DMS 273 treated with DMSO at 0.1 percent for 48 hours (cell line): ENCODE measurements at places on chromosomes 6 and 20.
A peak's percentile ranks its signal among the peaks of the same experiment; 100 is the strongest.

DNA sequence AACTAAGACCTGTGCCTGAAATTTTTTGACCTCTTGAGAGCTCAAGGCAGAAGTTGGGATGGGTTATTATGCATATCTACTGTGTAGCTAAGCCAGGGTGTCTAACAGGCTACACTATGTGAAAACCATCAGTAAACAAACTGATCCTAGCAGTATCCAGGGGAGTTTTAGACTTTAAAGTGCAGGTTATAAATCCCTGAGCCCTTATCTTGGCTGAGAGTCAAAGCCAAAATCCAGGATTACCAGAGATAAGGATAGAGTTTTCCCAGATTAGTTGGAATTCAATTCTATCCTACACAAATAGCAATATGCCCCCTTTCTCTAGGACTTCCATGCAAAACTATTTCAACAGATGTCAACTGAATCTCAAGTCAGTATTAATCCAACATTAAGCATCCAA is 1229.7 kb downstream of the GRIK2 start:
- no peak for DNase-seq

DNA sequence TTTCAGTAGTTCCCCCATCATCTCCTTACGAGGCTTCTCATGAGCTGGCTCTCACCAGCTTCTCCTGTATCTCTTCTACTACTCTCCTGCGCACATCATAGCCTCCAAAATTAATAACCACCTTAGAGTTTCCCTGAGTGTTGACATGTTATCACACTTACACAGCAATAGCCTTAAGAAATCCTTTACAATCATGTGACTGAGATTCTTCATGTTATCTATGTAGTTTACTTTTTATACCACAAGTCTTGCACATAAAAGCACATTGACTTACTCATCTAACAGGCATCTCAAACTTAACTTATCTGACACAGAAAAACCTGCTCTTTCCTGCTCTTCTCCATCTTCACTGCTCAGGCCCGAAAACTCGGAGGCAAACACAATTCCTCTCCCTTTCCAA is 103.7 kb upstream of the TAB2 start:
- no peak for DNase-seq

DNA sequence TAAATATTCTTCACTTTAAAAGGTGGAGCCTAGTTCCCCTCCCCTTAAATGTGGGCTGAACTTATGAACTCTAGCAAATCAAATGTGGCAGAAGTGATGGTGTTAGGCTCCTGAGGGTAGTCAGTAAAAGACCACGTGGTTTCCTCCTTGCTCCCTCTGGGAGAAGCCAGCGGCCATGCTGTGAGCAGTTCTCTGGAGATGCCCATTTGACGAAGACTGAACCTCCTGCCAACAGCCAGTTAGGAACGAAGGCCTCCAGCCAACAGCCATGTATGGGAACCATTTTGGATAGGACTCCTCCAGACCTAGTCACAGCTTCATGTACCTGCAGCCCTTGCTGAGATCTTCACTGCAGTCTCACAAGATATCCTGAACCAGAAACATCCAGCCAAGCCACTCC is 7.6 kb upstream of the MOCS1 start:
- DNase-seq, result no peak

DNA sequence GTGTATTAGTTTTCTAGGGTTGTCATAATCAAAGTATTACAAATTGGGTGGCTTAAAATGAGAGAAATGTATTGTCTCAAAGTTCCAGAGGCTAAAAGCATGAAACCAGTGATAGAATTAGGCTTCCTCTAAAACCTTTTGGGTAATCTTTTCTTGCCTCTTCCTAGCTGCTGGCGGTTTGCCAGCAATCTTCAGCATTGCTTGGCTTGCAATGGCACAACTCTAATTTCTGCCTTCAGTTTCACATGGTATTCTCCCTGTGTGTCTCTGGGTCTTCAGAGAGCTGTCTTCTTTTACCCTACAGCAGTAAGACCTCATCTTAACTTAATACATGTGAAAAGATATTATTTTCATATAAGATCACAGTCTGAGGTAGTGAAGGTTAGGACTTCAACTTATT is 479.1 kb upstream of the GJE1 start:
- no peak for DNase-seq

GRCh38 chr20:57476641-57477461 is 48.1 kb downstream of the CTCFL start:
- DNase-seq, result no peak

GRCh38 chr20:52346797-52347196 is 155.2 kb upstream of the ZFP64 start:
- DNase-seq, result no peak

- DNase-seq, result no peak
Measured at GRCh38 chr6:118559659-118560058, 11.6 kb downstream of the PLN start.

GRCh38 chr20:6122873-6123648 is at the start of gene FERMT1:
Gene FERMT1 (minus strand): TSS chr20:6123030. CDS start chr20:6119554, 3,476 bp downstream.
- DNase-seq, result peak; percentile 34

DNA sequence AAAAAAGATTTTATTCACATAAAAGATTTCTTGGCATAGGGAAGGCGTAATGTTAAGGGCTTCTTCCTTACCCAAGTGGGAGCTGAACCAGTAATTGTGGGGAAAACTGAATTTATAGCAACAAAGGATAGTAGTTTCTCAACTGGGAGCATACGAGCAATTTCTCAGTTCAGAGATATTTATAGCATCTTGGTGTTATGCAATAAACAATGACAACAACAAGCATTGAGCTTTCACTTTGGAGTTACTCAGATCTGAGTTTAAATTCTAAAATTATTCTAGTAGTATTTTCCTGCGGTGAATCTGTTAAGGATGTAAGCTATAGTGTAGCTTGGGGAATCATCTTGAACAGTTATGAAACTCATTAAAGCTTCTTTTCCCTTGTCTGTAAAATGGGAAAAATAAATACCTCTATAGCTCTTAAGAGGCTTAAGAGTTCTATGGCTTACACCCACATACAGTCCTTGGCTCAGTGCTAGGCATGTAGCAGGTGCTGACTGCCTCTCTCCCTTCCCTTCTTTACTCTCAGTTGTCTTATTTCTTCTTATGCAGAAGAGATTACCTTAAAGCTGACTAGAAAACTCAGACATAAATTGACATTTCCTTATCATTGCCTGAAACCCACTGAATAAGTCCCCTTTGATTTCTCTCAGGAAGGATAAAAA is 58.8 kb downstream of the SAMD5 start:
- no peak for DNase-seq

GRCh38 chr6:32603888-32604287 is 14.2 kb upstream of the HLA-DRB1 start:
- DNase-seq, result no peak

DNA sequence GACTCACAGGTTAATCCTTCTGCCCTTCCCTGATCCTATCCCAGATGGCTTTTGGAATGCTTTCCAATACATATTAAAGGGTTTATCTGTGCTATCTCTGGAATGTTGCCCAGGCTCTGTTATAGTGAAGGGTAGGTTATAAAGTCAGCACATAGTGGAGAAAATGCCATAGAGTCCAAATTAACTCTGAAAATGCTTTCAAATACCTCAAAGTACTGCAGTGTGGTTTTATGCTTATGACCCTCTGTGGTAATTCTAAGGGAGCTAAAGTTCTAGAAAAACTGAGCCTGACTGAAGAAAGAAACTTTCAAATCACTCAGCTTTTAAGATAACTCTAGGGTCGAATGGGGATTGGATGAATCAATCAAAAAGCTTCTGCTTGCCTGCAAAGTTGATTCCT is 159.8 kb downstream of the PLCB1 start:
- DNase-seq, result peak; percentile 31

DNA sequence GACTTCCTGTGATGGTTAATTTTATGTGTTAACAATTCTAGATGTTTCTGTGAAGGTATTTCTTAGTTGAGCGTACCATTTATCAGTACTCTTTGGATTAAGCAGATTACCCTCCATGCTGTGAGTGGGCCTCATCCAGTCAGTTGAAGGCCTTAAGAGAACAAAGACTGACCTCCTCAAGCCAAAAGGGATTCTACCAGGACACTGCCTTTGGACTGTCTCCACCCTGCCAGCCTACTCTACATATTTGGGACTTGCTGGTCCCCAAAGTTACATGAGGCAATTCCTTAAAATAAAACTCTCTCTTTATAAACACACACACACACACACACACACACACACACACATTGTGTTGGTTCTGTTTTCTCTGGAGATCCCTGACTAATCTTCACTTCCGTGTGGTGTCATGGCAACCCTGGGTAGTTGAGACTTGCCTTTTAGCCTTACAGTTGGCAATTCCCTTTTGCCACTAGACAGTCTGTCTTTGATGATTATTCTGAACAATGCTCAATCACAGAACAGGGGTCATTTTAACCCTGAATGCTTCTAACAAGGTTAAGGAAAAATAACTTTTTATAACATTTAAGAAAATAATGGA is 32.2 kb downstream of the MRAP2 start:
- DNase-seq, result peak; percentile 25

- no peak for DNase-seq
Measured at GRCh38 chr20:1388741-1389483, 3.9 kb downstream of the FKBP1A start.

GRCh38 chr20:46257887-46258286 is 50.4 kb downstream of the CDH22 start:
- no peak for DNase-seq

DNA sequence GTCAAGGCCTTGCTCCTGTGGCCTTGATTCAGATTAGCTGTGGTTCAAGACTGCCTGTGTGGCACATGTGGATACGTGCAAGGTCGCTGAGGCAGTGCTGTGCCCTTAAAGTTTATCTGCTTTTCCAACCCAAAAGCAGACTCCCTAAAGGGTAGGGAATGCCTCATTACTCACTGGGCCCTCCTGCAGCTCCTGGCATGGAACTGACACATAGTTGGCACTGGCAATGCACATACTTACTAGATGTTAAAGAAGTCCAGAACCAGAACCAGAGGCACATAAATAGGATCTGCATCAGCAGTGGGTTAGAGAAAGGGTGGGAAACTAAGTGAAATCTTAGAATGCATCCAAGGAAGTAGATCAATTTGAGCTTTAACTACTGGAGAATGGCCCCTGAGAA is 90.6 kb upstream of the MLN start:
- DNase-seq, result no peak

- DNase-seq, result no peak
Measured at GRCh38 chr6:31677955-31678354, 2.9 kb downstream of the LY6G5C start.

GRCh38 chr6:112331306-112331705 is 15.8 kb upstream of the RFPL4B start:
- DNase-seq, result no peak

DNA sequence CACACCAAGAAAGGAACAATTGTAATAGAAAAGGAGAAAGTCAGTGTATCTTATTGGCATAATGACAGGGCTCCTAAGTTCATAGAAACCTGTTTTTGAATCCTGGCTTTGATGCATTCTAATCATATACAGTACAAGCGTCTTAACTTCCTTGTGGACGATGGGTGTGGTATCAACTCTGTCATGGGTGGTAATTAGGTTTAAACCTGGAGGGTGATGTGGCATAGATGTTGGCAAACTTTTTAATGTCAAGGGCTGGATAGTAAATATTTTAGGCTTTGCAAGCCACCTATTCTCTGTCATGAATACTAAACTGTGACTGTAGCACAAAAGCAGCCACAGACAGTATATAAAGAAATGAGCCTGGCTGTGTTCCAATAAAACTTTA is 138.7 kb upstream of the EDN1 start:
- DNase-seq, result no peak

DNA sequence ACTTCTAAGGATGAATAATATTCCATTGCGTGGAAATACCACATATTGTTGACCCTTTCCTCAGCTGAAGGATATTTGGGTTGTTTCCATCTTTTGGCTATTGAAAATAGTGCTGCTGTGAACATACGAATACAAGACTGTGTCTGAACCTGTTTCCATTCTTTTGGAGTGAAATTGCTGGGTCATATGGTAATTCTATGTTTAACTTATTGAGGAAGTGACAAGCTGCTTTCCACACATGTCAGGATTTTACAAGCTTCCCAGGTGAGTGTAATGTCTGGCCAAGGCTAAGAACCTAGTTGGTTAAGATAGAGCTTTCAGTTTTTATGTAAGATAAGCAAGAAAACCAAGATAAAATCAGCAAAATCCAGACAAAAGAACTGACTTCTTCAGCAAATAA is 48.8 kb downstream of the PPP1R3G start:
- no peak for DNase-seq

DNA sequence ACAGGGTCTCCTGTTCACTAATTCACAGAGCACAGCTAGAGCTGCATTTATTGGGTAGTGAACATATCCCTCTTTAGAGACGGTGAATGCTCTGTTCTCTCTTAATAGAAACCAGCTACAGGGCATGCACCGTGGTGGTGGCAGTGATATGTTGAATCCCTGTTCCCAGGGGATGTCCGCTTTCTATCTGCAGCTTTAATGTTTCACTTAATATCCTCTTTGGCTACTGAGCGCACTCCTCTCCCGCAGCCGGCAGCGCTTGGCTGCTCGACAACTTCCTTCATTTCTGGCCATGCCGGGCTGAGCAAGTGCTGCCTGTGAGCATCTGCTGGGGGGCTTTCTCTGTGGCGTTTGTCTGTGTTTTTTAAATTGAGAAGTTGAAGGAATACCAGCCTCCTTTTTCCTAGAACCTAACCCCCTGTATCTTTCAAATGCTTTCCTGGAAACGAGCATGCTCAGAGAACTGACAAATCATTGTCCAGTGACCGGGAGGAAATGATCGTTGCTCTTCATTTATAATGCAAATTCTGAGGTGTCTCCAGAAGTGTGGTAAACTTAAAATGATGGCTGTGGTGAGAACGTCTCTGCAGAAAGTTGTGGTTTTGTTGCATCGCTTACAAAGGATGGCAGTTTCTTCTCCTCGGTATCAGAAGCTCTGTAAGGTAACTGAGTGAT is 297.9 kb downstream of the UTRN start:
- no peak for DNase-seq

DNA sequence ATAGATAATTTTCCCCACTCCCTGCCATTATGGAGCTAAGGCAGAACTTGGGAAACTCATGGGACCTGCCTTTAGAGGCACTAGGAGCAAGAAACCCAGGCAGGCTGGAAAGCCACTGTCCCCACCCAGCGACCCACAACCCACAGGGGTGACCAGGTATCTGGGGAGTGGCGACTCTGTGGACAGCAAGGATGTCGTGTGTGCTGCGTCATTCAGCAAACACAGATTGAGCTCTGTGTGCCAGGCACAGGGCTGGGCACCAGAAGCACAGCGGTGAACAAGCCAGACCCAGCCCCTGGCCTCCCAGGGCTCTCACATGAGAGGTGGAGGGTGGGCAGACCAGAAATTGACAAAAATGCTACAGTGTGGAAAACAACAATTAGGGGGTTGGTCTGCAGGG is 27.7 kb downstream of the DLGAP4 start:
- DNase-seq, result no peak

- DNase-seq, result no peak
Measured at GRCh38 chr6:108166664-108167448, 1.0 kb downstream of the NR2E1 start.
